ENCODE measurements at places on chromosomes 16 and 17. TPM values are rescaled to one million over a fixed set of nuclear protein-coding genes. Genes with fewer than 3 reads are reported as not detected.

PIGS gene
- polyA plus RNA-seq = 106 TPM

GRCh38 chr16:67006930-67007658, 18.7 kb downstream of the CES4A start:
- no peak for DNase-seq

DNA sequence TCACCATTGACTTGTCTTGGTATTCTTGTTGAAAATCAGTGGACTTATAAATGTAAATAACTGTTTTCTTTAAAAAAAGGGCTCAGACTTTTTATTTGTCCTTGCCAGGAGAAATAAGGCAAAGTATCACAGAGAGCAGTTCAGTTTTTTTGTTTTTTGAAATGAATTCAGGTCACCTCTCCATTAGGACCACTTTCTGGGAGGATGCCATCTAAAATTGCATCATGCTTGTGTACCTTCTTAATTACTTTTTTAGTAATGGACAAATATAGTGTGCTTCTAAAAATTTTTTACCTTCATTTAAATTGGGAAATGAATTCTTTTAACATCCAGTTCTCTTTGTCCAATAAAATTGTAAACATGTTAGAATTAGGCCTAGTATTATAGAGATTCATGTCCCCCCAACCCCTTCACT, 210.0 kb downstream of the BCAS3 start:
- no peak for DNase-seq

DNA sequence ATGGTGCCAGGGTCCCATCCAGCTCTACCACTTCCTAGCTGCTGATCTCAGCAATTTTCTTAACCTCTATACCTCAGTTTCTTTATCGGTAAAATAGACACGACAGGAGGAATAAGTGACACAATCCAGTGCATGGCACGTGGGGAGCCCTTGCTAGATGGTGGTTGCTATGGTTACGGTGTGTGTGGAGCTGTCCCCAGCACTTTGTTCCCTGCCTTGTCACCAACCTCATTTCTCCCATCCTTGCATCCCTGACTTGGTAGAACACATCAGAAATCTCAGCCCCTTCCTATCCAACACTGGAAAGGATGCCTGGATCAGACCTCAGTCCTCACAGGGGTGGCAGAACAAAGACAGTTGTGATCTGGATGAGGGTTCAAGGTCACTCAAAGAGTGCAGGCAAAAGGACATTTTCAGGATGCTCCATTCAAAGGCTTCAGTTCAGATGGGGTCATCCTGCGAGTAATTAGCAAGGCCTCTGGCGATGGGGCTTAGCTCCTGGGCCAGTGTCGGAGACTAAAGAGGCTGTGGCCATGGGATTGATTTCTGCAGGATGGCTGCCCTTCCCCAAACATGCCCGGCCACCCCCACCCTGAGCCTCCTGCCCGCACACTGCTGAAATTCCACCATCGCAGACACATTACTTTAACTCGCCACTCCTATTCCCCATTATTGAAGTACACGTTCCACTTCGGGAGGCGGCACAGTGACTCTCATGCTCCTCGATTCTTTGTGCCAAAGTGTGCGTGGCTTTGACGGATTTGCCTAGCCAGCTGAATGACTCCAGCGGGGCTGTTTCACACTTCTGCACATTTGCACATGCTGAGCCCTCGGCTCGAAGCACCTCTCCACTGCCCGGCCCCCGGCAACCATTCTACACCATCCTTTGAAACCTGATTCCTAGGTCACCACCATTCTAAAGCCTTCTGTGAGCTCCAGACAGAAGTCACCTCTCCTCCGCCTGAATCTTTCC, 40.3 kb downstream of the WNT3 start:
- DNase-seq = no peak

CCDC78 gene
- 3.6 TPM for polyA plus RNA-seq

GRCh38 chr16:4976611-4977145, 18.5 kb downstream of the SEC14L5 start:
- no peak for DNase-seq
